ENCODE measurements at places on chromosomes 2 and 18.

- DNase-seq = no peak
Measured at GRCh38 chr2:191824398-191824797, 22.5 kb downstream of the CAVIN2 start.

- no peak for DNase-seq
Measured at GRCh38 chr2:83022631-83023210, 1436.4 kb downstream of the SUCLG1 start.

DNA sequence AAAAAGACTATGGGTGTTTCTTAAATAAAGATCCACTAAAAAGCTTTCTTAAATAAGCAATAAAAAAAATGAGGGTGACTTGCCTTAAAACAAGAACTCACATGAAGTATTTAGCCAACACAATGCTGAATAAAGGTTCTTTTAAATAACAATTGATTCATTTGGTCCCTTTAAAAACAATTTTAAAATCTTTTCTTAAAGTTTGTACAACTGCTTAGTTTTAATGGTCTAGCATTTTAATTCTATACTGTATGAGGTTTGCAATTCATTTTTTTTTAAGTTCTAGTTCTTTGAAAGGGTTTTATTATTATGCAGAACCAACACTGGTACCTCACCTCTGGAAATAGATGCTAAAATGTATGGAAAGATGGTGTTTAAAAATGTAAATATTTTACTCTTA is 1017.5 kb downstream of the LRP1B start:
- no peak for DNase-seq

DNA sequence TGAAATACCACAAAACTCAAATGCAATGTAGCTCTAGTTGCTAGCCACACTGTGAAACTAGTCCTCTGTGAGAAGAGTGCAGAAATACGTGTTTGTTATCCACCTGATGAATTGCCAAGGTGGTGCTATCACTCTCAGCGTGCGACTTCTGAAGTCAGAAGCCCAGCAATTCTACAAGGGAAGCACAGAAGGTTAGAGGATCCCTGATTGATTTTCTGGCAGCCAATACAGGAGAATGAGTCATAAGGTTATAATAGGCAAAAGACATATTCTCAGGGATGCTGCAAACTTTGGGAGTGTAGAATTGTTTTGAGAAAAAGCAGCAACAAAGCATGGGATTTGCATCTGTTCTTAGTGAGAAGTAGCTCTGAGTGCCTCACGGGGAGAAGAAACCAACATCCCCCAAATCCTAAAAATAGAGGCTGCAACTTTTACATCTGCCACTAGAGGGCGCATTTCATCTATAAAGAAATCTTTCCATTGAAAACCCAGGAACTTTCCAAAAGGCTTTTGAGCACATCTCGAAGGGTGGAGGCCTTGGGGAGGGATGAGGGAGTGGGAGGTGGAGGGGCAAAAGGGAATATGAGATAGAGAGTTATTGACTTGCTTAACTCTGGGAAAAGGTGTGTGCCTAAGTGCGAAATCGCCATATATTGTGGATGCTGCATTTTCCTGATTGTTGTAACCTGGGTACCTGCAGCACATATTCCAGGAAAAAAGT is 78.0 kb downstream of the TMEM182 start:
- no peak for DNase-seq

DNA sequence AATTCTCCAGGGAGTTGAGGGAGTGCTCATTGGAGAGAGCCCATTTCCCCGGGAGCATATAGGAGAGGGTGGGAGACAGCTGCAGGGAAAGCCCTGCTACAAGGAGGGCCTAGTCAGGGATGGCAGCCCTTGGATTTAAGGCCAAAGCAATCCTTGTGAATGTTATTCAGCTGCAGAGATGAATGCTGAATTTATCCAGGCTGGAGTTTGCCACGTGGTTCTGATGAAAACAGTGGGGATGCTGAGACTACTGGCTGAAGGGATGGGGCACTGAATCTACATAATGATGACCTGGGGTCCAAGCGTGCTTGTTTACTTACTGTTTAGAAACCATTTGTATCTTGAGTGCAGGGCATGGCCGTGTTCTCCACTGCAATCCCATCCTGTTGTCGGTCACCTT is 35.6 kb upstream of the RNF149 start:
- no peak for DNase-seq

- DNase-seq = no peak
Measured at GRCh38 chr2:148901142-148901541, 26.1 kb downstream of the KIF5C start.

- no peak for DNase-seq
Measured at GRCh38 chr2:195595825-195596224, 61.2 kb upstream of the SLC39A10 start.

- DNase-seq = no peak
Measured at GRCh38 chr18:44834867-44835469, 154.3 kb downstream of the SETBP1 start.

DNA sequence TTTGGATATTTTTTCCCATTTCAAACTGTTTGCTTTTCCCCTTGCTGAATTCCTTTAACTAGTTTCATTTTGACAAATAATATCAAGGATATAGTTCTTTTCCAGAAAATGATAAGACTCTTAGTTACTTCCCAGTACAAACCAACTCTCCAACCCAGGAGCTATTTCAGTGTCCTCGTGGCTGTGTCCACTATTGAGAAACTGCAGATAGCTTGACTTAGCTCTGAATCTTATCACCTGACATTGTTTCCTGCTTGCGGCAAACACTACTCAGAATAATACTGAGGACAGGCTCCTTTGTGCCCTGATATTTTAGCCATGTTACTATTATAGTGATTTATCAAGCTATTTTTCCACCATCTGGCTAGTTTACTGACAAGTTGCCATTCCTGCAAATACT is 74.6 kb downstream of the KLF7 start:
- no peak for DNase-seq

DNA sequence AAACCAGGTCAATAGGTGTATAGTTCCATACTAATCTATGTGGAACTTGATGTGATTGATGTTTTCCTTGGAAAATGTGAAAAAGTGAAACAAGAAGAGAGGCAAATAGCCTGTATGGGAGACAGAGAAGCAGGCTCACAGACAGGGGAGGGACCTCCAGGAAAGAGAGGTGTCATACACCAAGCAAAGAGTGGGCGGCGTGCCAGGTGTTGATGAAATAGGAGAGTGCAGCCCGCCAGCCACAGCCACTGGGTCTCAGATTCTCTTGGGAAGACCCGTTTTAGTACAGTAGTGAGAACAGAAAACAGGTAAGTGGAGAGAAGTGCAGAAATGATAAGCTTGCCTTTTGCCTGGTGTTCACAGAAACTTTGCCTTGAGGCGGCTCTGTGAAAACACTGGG is 301.9 kb downstream of the ZNF407 start:
- no peak for DNase-seq
